ENCODE measurements at places on chromosomes 12 and 14.

DNA sequence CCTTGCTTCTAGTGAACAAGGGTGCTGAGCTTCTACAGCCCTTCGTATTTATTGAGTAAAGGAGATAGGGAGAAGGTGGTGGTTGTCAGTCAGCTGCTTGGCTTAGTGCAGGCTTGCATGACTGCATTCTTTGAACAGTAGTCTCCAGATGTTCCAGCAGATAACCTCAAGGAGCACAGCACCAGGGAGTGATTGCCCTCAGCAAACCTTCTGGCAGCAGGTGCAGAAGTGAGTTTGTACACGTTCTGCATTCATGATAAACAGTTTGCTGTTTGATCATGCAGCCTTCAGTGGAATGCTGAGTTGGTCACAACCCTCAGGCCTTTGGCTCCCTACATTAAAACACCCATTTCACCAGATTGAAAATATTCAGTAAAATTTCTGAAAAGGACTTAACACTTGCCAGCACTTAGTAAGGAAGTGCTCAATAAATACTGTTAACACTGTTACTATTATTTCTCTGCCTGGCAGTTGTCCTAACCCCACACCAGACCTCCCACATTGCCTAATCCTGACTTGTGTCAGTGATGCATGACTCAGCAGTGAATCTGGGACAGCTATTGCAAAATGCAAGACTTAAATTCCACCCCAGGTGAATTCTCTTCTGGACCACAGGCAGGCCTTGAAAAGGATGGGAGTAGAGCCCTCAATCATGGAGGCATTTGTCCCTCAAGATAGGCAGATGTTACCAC, 18.9 kb upstream of the CARMIL3 start:
- no peak for DNase-seq

DNA sequence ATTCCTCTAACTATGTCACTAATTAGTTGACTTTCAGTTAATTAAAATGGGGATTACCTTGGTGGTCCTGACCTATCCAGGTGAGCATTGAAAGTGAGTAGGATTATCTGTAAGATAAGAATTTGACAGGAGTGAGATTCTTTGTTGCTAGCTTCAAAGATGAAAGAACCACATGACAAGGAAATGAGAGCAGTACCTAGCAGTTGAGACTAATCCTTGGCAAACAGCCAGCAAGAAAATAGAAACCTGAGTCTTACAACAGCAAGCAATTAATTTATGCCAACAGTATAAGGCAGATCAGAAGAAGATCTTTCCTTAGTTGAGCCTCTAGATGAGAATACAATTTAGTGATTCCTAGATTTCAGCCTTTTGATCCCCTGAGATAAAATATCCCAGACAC, 1058.4 kb downstream of the LRFN5 start:
- no peak for DNase-seq

- DNase-seq: no peak
Observed at GRCh38 chr14:60482743-60483142, 3.1 kb downstream of the C14orf39 start.

DNA sequence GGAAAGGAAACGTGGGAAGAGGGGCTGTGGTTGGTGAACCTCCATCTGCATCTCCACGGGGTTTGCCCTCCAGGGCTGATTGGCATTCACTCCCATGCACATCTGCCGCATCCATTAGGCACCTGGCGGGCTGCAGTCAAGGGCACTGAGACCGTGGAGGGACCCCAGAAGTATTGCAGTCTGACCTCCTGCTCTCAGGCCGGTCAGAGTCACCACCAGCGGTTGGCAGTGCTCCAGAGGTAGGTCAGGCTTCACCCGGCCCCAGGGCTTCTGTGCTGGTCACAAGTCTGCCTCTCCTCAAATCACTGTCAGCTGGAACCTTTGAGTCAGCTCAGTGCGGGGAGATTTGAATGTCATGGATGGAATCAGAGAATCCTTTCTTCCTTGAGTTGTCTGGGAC, 132.3 kb downstream of the PAPOLA start:
- DNase-seq: no peak

GRCh38 chr12:22530-23201, 43.9 kb upstream of the IQSEC3 start:
- no peak for DNase-seq

DNA sequence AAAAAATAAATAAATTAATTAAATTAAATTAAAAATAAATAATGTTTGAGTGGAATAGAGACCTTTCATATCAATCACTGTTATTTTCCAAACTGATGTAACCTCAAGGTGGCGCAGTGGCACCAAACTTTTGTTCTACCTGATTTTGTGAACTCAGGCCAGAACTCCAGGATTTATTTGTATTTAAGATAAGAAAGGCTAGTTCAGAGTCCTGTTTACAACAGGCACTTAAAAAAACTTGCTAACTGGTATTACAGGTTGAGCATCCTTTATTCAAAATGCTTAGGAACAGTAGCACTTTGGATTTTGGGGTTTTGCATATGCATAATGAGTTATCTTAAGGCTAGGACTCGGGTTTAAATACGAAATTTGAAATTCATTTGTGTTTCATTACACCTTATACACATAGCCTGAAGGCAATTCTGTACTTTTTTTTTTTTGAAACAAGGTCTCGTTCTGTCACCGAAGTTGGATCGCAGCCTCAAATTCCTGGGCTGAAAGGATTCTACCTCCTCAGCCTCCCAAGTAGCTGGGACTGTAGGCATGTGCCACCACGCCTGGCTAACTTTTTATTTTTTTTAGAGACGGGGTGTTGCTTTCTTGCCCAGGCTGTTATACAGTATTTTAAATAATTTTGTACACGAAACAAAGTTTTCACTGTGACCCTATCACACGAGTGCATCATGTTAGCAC, 32.4 kb downstream of the YY1 start:
- DNase-seq: peak; percentile 10

GRCh38 chr14:69263364-69263763, 3.4 kb downstream of the GALNT16 start:
- no peak for DNase-seq

DNA sequence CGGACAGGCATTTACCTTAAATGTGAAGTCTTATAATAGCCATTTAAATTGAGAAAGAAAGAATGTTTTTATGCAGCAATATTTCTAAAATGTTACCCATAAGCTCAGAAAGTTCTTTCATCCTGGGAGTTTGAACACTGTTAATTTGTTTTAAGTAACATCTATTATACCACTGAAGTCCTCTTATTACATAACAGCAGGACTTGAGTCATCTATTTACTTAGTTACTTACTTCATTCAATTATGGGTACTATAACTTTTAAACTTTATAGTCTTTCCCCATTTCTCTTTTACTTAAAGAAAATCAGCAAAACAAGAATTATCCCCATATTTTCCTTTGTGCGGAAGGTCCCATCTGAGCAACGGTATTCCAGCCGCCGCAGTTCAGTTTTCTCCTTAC, 473.1 kb downstream of the ETNK1 start:
- no peak for DNase-seq

DNA sequence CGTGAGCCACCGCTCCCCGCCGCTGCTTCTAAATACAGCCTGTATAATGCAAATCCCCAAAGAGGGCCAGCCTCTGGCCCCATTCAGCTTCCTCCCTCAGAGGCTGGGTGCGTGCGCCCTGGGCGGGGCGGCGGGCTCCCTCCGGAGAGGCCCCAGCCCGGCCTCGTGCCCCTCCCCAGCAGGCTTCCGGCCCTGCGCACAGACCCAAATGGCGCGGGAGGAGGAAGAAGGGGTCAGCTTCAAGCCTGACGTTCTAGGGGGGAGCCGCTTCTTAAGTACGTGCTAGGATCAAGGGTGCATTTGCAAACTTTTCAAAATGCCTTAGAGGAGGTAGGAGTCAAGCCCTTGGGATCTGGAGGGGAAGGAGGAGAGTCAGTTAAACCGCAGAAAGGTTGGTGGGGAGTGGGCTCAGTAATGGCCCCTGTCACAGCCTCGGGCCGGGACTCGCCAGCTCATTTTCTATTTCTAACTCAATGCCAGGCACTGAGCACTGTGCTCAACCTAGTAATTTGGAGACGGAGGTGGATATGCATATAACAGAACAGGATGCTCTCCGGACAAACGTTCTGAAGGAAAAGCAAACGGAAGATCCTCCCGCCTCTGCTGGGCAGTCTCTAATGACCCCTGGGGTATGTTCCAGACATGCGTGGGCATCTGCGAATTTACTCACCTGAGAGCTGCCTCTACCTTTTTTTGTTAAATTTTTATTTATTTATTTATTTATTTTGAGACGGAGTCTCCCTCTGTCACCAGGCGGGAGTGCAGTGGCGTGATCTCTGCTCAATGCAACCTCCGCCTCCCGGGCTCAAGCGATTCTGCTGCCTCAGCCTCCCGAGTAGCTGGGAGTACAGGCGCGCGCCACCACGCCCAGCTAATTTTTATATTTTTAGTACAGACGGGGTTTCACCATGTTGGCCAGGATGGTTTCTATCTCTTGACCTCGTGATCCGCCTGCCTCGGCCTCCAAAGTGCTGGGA, 32.3 kb downstream of the NINJ2 start:
- no peak for DNase-seq

Data from activated naive CD4-positive, alpha-beta T cell (primary cell).